Endodermal cell (in vitro differentiated cells): ENCODE measurements at places on chromosomes 5 and 9.
A peak's percentile ranks its signal among the peaks of the same experiment; 100 is the strongest.

DNA sequence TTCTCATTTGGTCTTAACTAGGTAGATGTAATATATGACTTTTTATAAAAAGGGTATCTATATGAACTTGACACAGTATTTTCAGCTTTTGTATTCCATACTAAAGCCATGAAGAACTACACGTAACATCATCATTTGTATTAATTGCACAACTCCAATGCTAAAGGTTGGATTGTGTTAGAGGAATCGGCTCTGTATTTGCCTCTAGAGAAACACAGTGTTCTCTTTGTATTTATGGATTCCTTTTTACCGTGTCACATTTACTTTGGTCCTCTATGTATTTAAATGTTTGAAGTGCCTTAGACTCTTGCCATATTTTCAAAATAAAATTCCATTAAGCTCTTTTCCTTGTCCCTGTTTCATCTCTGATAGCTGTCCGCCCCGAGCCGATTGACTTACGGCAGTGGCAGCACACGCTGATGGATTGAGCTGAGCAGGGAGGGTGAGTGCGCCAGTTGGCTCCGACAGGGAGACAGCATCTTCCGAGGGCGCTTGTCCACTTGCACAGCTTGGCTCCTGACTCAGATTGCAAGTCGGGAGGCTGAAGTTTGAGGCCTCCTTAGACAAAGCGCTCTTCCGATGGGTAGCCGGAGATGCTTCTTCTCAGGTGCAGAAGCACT is 95.6 kb upstream of the DMRT1 start:
- no peak for DNase-seq

DNA sequence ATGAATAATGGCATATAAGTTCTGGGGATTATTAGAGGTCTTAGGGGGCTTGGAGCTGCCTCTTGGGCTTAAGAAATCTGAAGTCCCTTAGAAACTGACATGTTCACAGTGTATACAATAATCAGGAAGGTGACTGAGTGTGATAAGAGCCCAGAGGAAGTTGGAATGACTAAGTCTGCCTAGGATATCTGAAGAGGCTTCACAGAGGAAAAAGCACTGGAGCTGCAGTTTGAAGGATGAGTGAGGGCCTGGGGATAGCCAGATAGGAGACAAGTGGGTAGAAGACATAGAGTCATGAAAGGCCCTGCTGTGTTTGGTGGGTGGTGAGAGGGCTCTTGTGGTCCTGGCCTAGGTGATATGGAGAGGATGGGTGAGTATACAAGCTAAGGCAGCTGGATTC is 8.8 kb downstream of the NEUROG1 start:
- no peak for DNase-seq

DNA sequence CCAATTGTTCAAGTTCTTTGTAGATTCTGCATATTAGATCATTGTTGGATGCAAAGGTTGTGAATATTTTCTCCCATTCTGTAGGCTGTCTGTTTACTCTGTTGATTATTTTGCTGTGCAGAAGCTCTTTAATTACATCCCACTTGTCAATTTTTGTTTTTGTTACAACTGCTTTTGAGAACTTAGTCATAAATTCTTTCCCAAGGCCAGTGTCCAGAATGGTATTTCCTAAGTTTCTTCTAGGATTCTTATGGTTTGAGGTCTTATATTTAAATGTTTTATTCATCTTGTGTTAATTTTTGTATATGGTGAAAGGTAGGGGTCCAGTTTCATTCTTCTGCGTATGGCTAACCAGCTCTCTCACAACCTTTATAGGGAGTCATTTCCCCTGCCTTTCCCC is 116.5 kb downstream of the CPLANE1 start:
- DNase-seq, result no peak

DNA sequence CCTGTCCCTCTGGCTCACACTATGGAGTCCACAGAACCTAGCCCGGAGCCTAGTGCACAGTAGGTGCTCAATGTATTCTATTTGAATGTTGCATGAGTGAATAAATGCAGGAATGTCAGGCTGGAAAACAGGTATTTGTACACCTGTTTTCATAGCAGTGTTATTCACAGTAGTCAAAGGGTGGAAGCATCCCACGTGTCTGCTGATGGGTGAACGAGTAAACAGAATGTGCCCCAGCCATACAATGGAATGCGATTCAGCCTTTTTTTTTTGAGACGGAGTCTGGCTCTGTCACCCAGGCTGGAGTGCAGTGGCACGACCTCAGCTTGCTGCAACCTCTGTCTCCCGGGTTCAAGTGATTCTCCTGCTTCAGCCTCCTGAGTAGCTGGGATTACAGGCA is 31.5 kb upstream of the IER5L start:
- DNase-seq, result no peak

GRCh38 chr9:124394596-124394995 is 20.6 kb downstream of the PSMB7 start:
- DNase-seq, result no peak

GRCh38 chr9:2163231-2163885 is 148.2 kb downstream of the SMARCA2 start:
- DNase-seq, result no peak

DNA sequence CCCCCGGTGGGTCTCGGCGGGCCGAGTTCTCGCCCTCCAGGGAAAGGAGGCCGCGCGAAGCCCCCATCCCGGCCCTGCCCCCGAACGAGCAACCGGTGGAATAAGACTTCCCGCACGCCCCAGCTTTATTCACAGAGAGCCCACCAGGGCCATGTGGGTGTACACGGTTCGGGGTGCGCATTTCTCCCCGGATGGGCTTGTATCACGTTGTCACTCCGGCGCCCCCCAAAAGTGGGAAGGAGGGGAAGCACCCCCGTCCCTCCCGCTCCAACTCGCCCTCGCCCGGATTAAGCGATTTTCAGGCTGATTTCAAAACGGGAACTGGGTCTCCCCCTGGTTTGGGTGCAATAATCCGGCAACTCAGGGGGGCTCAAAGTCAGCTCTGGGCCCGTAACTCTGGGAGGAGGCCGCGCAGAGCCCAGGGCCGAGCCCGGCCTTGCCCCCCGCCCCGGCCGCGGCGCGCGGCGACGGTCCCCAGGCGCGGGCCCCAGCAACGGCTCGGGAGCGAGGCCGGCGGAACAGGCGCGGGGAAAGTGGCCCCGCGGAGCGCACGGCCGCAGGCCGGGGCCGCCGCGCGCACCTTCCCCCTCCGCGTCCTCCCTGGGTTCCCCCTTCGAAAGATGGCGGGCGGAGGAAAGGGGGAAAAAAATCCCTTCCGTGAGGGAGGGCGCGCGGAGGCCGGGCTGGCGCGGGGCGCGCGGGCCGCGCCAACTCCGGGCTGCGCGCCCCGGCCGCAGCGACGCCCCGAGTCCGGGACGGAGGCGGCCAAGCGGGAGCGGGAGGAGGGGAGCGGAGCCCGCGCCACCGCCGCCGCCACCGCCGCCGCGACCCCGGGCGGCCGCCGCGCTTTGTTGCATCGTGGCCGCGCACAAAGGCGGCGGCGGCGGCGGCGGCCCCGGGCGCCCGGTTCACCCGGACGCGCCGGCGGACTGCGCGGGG is 644 bp downstream of the BRD3 start:
- peak; percentile 68 for DNase-seq

- no peak for DNase-seq
These were observed 143.0 kb downstream of the CARTPT start for GRCh38 chr5:71862087-71862486.

DNA sequence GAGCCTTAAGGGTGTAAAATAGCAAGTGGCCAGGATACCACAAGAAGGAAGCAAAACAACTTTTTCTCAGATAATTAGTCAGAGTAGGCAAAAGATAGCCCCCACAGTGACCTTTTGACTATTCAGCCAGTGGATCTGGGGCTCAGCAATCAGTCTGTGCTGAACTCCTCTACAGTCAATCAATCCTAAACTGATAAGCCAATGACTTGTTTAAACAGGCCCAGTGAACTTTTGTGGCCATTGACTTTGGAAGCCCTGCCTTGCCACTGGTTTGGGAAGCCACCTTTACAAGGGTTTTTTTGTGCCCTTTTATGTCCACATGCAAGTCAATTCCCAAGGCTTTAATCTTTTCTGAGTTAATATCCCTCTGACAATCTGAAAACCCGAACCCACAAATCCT is 1565.0 kb upstream of the WWC1 start:
- peak; percentile 45 for DNase-seq

DNA sequence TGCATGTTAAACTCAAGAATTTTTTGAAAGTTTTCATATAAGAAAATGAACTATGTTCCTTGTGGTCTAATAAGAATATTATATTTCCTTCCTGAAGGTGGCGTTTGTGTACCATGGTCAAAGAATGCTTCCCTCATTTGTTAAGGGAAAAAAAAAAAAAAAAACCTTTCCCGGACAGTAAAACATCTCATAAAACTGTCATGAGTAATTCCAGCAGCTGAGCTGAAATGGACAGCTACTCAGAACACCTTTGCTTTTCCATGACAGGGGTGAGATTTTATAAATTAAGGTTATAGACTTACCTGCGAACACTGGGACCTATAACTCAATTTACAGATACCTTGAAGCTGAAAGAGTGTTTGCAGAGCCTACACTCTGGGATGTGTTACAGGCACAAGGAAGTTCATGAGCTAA is 113.2 kb upstream of the RANBP3L start:
- DNase-seq, result peak; percentile 47

- DNase-seq, result no peak
These were observed 223.5 kb upstream of the TNC start for GRCh38 chr9:115341426-115341825.

DNA sequence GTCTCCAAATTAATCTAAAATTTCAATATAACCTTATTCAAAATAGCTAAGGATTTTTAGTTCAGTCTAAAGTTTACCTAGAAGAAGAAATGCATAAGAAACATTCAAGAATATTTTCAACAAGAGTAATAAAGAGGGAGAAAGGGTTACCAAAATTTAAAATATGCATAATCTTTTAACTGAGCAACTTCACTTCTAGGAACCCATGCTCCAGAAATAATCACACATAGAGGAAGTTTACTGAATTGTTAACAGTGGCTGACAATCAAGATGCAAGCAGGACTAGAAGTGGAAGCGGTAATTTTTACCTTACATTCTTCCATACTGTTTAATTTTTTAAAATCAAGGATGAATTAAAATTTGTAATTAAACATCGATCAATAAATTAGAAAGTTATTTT is 1.9 kb downstream of the PJA2 start:
- no peak for DNase-seq

DNA sequence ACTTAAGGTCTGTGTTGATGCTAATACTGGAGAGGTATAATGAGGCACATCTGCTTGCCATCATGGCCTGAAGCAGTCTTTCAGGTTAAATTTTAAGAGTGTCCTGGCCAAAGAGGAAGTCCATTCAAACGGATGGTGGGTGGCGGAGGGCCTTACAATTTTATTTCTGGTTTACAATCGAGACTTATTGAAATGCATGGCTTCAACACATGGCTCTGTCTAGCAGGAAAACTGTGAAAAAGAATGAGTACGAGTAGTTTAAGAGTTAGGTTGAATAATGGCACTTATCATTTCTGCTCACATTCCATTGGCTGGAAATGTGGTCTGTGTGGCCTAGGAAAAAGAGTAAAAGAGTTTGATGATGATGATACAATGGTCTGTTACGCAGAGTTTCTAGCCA is 42.1 kb downstream of the LRRC70 start:
- no peak for DNase-seq

DNA sequence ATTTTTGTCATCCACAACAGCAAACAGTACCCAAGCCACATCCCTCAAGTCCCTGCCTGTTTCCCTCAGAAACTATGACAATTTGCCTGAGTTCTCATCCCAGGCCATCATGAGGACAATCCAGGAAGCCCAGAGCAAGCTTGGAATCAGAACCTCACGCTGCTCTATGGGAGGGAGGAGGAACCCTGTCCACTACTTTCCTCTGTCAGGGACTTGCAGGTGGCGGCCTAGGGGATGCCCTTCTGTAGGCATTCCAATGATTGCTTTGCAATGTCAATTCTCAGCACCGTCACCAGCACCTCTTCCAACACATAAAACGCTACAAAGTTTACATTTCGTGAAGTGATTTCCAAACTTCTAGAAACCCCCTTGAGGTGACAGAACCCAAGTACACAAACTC is 170.4 kb upstream of the FSTL4 start:
- peak; percentile 20 for DNase-seq

- no peak for DNase-seq
These were observed 22.6 kb downstream of the MRRF start for GRCh38 chr9:122287214-122287720.

DNA sequence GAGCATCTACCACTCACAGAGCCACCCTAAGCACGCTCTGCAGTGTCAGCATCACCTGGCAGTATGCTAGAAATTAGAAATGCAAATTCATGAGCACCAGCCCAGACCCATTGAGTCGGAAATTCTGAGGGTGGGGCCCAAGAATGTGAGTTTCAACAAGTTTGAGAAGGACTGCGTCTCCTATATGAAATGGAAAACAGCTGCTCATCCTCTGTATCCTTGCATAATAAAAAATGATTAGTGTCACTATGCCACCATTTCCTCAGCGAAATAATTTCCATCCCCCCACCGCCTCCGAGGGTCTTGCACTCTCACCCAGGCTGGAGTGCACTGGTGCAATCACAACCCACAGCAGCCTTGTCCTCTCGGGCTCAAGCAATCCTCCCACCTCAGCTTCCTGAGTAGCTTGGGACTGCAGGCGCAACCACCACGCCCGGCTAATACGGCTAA is 1.3 kb upstream of the IQGAP2 start:
- DNase-seq, result no peak

DNA sequence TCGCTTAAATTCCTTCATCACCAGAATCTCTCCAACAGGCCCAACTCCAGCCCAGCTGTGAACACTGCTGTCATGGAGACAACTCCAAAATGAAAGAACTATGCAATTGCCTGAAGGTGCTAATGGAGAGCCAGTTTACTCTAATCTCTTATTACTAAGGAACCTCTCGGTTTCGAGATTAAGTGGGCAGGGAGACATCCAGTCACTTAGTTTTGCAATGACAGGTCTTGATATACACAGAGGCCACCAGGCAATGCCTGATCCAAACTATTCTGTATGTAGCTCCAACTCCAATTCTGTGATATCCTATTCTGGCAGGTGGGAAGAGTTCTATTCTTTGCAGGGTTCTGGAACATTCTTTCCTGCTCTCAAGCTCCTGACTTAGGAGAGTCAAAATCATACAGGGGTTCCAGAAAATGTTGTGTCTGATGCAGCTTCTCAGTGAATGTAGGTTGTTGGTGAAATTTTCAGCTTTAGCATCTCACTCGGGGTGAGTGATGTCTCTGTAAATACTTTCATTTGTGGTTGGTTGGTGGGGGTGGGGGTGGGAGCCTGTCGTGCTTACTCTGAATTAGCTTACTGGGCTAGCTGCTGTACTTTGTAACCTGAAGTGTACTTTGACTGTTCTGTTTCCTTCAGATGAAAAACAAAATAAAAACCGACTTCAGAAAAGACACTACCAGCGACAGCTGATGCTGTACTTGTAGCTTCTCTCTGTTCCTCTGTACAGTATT is 170.9 kb downstream of the PALM2AKAP2 start:
- no peak for DNase-seq

- DNase-seq, result no peak
These were observed 22.8 kb upstream of the ANKRD18A start for GRCh38 chr9:38642951-38643814.
